ENCODE measurements at places on chromosomes 4 and X.

GRCh38 chr4:149166876-149167275, 648.8 kb downstream of the IQCM start:
- no peak for DNase-seq

- DNase-seq: no peak
Measured at GRCh38 chr4:1979477-1980196, 29.1 kb downstream of the NELFA start.

DNA sequence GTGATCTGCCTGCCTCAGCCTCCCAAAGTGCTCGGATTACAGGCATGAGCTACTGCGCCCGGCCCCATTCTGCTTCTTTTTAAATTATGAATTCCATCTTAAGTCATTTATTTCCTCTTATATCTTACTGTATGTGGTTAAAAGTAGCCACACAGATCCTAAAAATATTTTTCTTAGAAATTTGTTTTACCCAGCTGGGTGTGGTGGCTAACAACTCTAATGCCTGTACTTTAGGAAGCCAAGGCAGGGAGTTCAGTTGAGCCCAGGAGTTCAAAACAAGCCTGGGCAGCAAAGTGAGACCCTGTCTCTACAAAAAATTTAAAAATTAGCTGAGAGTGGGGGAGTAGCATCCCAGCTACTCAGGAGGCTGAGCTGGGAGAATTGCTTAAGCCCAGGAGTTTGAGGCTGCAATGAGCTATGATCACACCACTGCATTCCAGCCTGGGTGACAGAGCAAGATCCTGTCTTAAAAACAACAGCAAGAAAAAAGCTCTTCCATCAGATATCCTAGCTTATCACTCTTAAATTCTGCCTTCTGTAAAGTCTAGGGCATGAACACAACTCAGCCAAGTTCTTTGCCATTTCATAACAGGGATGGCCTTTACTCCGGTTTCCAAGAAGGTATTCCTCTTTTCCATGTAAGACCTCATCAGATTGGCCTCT, 15.1 kb upstream of the AFF1 start:
- no peak for DNase-seq

DNA sequence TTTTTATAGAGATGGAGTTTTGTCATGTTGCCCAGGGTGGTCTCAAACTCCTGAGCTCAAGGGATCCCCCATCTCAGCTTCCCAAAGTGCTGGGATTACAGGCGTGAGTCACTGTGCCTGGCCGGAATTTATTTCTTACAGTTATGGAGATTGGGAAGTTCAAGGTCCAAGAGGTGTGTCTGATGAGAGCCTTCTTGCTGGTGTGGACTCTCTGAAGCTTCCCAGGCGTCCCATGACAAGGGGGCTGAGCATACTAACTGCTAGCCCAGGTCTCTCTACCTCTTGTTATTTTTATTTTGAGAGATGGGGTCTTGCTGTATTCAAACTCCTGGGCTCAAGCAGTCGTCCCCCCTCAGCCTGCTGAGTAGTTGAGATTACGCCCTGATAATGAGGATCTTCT, 2.9 kb upstream of the NSD2 start:
- DNase-seq: no peak

Measured in NCI-H1092 treated with DMSO at 0.1 percent for 48 hours (cell line).